ENCODE measurements at places on chromosomes 4 and X.

- no peak for DNase-seq
Measured at GRCh38 chrX:153740631-153741222, 16.1 kb downstream of the ABCD1 start.

DNA sequence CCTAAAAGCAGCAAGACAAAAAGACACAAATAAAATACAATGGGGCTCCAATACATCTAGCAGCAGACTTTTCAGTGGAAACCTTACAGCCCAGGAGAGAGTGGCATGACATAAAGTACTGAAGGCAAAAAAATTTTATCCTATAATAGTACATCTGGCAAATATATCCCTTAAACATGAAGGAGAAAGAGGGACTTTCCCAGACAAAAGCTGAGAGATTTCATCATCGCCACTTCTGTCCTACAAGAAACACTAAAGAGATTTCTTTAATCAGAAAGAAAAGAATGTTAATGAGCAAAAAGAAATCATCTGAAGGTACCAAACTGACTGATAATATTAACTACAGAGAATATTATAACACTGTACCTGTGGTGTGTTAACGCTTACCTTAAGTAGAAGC lies 86.4 kb downstream of the ANKRD17 start:
- DNase-seq, result no peak

DNA sequence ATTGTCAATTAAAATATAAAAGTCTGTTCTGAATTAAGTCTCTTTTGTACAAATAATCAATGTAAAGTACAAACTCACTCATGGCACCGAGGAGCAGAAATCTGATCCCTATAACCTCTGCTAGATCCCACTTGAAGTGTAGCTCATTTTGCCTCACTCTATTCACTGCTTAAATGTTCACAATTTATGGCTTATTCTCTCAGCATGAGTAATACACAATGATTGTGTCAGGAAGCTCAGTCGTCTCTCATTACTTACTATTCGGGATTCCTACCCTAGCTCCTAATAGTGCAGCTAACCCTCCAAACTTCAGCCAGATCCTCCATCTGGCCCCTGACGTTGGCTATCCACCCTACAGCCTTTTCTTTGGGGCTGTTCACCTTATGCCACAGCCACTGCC lies 4.7 kb upstream of the AMMECR1 start:
- no peak for DNase-seq

GRCh38 chr4:40621592-40622512 lies 7.8 kb downstream of the RBM47 start:
- no peak for DNase-seq
